ENCODE measurements at places on chromosomes 1 and 21. TPM values are rescaled to one million over a fixed set of nuclear protein-coding genes. Genes with fewer than 3 reads are reported as not detected.

GRCh38 chr21:25243808-25244207 lies 363.5 kb downstream of the MRPL39 start:
- no peak for DNase-seq

GRCh38 chr1:236913371-236914037 lies 90.7 kb downstream of the MT1HL1 start:
- no peak for DNase-seq

The ZBTB8B gene
- total RNA-seq: not detected

The CAMK1G gene
- not detected for total RNA-seq

- DNase-seq: no peak
Measured at GRCh38 chr21:34833465-34833864, 164.7 kb downstream of the CLIC6 start.

DNA sequence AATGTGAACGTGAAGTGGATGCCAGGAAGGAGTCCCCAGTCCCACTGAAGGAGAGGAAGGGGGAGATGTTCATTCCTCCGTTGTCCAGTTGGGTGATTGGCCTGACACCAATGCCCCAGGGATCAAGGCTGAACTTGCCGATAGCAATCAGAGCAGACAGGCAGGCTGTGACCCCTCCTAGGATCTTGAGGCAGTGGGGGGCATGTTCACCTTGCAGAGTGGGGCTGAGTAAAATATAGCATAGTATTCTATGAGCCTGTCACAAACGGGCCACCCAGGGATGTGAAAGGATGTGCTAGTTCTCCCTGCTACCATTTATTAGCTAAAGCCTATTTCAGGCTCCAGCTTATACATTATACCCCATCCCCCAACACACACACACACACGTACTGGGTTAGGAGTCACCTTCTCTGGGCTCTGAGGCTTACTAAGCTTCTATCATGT lies 80.7 kb upstream of the CD34 start:
- DNase-seq: no peak

- no peak for DNase-seq
Measured at GRCh38 chr1:19169642-19170041, 40.4 kb downstream of the UBR4 start.

The OPRD1 gene
- not detected for total RNA-seq

The ABCA4 gene
- total RNA-seq: not detected

GRCh38 chr1:115432061-115432460 lies 94.0 kb upstream of the NGF start:
- no peak for DNase-seq

- peak; percentile 68 for DNase-seq
Measured at GRCh38 chr1:64823691-64824476, 79.0 kb downstream of the RAVER2 start.

- DNase-seq: no peak
Measured at GRCh38 chr1:181202986-181203555, 114.6 kb downstream of the IER5 start.

GRCh38 chr1:37434292-37435225 lies 39.8 kb upstream of the ZC3H12A start:
- peak; percentile 68 for DNase-seq

- no peak for DNase-seq
Measured at GRCh38 chr1:37703061-37703460, 10.7 kb downstream of the CDCA8 start.

DNA sequence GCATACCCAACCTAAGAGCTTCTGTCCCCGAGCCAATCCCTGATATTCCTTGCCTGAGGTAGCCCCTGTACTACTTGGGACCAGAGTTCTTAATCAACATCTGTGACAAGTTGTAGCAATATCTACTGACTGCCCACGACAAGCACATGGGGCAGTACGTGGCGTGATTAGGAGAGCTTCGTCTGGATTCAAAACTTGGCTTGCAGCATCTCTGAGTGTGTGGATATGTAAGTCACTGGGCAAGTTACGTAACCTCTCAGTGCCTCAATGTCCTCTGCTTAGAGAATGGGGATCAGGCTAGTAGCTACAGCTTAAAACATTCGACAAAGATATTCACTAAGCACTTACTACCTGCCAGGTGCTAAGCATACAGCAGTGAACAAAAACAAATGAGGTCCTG lies 5.0 kb downstream of the HSPG2 start:
- no peak for DNase-seq

GRCh38 chr1:174761335-174761734 lies 238.4 kb upstream of the CACYBP start:
- DNase-seq: no peak

The FBLIM1 gene
- total RNA-seq: not detected

GRCh38 chr1:237029850-237030535 lies 12.0 kb upstream of the RYR2 start:
- DNase-seq: no peak

- DNase-seq: no peak
Measured at GRCh38 chr21:29334717-29335428, 36.2 kb downstream of the BACH1 start.

- DNase-seq: no peak
Measured at GRCh38 chr1:10903821-10904220, 107.4 kb upstream of the CASZ1 start.

The TINAGL1 gene
- 0.17 TPM for total RNA-seq

DNA sequence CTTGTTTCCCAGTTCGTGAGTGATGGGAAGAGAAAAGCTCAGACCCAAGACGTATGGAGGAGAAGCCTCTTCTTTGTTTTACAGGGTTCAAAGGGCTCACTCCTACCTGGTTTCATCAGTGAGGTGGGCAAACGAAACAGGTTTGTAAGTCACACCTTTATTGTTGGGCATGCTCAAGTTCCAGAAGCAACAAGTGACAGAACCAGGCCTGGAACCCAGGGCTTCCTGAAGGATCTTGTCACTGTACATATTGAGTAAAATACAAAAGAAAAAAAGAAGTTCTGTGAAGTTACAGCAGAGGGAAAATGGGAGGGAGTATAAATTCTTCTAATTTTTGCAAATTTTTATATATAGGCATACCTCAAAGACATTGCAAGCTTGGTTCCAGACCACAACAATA lies 320.9 kb upstream of the PROX1 start:
- no peak for DNase-seq

The FMN2 gene
- total RNA-seq: not detected

GRCh38 chr1:178580096-178580495 lies 67.2 kb downstream of the TEX35 start:
- DNase-seq: peak; percentile 31

DNA sequence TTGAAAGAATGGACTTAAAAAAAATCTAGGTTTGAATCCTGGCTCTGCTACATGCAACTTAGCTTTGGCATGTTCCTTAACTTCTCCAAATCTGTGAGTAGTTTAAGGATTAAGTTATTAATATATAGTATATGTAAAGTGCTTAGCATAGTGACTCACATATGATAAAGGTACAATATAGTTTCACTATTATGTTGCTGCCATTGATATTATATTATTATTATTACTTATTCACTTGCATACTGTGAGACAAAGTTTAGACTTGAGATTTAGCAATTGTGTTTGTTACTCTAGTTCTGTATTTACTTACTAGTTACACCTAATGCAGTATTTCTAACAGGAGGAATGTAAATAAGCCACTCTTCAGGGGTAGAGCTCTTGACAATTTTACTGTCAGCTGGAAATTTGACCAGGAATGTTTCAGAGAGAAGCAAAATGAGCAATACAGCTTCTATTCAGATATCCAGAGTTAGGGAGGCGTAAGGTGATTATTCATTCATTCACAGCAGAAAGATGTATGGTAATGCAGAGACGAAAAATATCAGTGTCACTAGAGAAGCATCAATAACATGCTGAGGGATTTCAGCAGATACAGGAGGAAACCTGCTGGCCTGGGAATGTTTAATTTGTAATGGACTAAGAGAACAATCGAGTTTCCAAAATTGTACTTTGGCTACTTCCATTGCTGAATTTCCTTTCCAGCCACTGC lies 25.5 kb downstream of the RGS7 start:
- no peak for DNase-seq

GRCh38 chr21:42530167-42530518 lies 16.5 kb downstream of the SLC37A1 start:
- peak; percentile 13 for DNase-seq

DNA sequence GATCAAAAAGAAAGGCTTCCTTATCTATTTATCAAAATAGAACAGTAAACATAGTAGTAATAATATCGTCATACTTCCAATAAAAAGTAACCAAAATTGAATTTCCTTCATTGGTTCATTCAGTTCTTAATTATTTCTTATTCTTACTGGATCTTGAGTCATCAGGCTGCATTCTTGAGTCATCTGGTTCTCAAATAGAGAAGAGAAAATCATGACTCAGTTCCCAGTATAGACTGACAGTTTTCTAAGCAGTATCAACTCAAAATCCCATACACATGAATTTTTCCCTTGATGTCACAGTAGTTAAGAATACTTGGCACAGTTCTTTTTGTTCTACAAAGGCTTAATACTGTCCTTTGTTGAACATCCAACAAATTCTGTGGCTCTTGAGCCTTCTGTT lies 626.9 kb upstream of the ADGRL4 start:
- no peak for DNase-seq

DNA sequence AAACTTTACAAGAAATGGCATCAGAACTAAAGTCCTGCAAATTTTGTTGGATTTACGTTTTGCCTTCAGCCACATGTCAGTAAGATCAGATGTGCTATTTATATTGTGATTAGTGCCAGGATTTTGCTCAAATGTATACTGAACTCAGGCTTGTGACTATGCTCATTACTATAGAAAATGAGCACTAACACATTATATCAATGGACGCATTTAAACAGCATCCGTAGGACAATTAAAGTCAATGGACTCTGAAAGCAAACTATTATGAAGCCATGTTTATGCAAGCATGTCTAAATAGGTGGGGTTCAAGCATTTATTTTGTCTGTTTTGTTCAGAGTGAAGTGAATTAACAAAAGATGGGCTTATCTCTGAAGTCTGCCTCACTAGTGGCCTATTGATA lies 20.6 kb upstream of the DDAH1 start:
- DNase-seq: no peak
